ENCODE measurements at places on chromosomes 13 and 19.

- no peak for DNase-seq
Measured at GRCh38 chr19:56110515-56111448, 10.3 kb downstream of the ZNF787 start.

- DNase-seq: peak; percentile 72
Measured at GRCh38 chr19:40687525-40688016, 2.9 kb downstream of the NUMBL start.

DNA sequence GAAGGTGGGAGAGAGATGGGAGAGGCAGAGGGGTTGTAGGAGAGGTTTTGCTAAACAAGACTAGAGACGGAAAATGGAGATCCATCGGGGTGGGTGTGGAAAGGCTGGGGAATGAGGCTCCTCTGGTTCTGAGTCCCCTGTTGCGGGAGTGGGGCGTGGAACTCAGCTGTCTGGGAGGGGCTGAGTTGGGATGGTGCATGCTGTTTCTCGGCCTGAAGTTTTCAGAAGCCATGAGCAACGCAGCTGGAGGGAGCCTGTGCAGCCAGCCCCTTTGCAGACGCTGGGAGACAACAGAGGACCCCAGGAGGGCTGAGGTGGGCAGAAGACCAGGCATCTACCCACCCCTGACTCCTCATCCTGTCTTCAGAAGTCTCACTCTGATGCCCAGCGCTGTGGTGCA, 7.4 kb upstream of the GIPR start:
- DNase-seq: no peak

DNA sequence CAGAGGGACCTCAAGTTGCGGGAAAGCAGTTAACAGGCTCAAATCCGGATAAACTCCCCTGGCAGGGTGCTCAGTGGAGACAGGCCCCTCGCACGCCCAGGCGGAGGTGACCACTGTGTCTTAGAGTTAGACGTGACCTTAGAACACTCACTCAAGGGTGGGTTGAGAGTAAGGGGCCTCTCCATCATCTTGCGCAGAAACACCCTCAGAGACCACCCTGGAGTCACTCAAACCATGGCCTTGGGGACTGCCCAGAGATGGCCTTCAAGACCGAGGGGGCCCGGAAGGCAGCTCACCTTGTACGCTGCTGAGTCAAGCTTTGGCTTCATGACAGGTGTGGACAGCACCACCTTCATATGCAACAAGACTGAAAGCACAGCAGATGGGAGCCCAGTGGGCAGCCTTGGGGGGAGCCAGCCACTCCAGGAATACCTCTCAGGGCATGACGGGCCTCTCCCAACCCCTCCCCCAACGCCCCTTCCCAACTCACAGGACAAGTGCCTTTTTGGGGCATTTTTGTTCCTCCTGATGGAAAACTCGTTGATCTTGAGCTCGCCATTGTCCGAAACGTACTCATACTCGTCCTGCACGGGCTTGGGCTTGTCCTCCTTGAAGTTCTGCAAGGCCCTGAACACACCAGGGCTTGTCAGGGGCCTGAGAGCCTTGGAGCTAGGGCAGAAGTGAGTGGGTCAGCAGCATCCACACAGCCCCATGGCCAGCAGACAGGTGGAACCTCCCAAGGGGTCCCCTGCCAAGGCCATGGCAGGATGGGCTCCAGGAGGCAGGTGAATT, 229.2 kb downstream of the TUBA3C start:
- no peak for DNase-seq

DNA sequence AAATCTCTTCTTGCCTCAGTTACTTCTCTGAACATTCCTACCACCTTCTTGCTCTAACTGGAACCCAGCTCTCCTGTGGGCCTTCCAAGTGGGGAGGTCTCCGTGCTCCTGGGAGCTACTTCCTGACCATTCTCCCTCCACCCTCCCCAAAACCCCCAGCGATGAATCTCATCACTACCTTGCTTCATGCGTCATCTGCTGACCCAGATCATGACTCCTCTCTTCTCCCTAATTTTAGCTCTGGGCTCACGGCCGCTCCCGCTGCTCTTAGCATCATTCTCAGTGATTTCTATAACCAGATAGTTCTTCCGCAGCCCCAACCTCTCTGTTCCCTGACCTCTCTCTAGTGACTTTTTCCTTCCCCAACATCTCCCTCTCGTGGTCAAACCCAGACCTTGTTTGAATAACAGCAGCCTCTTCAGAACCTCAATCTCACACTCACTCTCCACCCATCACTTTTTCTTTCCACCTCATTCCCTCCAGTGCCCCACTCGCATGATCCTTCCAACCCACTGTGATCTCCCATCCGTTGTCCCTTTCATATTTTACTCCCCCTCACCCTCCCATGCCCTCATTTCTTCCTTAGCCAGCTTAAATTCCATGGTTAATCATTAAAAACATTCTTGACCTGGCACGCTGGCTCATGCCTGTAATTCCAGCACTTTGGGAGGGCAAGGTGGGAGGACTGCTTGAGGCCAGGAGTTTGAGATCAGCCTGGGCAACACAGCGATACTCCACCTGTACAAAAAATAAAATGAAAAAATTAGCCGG, 21.8 kb downstream of the MRPS12 start:
- DNase-seq: no peak

- DNase-seq: no peak
Measured at GRCh38 chr13:51958217-51958547, 53.1 kb downstream of the ATP7B start.

DNA sequence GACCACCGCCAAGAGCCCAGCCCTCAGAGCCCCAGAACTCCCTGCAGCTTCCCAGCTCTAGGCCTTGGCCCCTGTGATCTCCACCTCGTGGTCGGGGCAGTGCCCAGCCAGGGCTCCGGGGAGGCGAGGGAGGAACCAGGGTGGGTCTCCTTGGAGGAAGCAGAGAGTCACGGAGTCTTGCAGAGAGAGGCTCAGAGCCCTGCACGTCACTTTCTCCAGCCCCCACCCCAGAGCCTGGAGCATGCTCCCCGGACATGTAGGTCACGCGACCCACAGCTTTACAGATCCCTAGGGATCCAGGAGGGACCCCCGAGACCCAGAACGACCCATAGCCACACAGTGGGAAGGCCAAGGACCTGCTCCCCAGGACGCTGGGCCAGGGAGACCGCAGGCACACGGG, 11.9 kb downstream of the GADD45B start:
- DNase-seq: no peak

- no peak for DNase-seq
Measured at GRCh38 chr13:112772539-112772909, 82.7 kb downstream of the ATP11A start.

DNA sequence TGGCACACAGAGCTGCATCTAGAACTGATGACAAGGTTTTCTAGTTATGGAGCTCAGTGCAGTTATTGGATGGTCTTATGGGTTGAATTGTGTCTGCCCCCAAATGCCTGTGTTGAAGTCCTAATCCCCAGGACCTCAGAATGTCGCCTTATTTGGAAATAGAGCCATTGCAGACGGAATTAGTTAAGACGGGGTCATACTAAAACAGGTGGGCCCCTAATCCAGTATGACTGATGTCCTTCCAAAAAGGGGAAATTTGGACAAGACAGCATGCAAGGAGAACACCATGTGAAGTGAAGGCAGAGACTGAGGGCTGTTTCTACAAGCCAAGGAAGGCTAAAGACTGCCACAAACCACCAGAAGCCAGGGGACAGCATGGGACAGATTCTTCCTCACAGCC, 148.7 kb downstream of the KCTD12 start:
- DNase-seq: no peak
